Stimulated activated CD4-positive, alpha-beta T cell treated with anti-CD3 and anti-CD28 coated beads, Interleukin-12 subunit alpha, Interleukin-12 subunit beta, amount 100 ng/mL, for 48 hours (primary cell): ENCODE measurements at places on chromosomes 16 and 17.

DNA sequence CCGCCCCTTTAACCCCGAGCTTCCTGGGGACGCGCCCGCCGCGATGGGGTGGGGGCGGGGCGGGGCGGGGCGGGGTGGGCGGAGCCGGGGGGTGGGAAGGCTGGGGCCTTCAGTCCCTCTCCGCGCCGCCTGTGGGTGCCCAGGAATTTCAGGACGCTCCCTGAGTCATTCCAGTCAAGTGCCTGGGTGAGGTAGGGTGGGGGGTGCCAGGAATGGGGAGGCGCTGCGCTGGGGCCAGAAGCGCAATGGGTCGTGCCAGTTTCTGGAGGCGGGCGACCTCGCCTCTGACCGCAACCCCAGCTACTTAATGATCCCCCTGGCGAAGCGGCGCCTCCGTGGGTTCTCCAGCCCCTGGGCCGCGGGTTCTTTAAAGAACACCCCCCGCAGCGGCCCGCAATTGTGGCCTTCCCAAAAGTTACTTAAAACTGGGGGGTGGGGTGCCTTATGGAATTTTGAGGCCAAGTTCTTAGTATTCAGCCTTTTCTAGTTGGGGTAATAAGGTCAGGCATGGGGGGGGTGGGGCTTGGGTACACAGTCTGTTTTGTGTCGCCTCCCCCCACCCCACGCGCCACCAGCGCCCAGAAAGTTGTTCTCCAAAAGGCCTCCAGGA lies 826 bp upstream of the GSE1 start:
- DNase-seq = no peak

DNA sequence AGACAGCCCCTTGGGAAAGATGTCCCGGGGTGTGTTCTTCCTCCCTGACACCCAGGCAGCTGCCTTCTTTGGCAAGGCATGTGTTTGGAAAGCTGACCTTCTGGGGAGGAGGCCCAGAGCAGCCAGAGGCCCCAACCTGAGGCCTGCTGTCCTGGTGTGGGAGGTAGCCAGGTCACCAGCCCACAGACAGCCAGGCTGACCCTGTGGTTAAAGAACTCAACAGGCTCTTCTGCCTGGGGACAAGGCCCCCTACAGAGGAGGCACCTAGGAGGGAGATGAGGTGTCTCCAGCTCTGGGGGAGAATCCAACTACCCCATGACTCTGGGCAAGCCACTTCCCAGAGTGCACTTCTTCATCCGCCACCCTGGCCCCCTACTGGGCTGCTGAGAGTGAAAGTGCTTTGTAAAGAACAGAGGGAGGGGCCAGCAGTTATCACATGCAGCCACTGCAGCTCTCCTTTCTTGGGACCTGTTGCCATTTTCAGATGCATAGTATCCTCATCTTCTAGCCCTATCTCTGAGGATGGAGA lies 13.1 kb upstream of the SREBF1 start:
- DNase-seq = peak; percentile 73

DNA sequence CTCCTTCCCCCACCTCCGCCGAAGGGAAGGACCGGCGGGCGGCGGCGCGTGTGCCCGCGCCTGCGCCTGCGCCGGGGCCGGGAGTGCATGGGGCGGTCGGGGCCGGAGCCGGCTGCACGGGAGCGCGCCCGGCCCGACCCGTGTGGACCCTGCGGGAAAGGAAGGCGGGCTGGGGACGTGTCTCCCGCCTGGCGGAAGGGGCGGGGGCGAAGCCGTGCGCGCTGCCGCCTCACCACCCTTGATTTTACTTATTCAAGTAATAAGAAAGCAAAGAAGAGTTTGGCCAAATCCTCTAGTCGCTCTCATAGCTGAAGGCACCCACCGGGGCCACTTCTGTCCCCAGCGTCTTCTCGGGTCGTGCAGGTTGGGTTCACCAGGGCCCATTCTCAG lies 596 bp upstream of the PFN1 start:
- DNase-seq = no peak

GRCh38 chr16:58020628-58021521 lies 4.7 kb upstream of the MMP15 start:
- DNase-seq = no peak

DNA sequence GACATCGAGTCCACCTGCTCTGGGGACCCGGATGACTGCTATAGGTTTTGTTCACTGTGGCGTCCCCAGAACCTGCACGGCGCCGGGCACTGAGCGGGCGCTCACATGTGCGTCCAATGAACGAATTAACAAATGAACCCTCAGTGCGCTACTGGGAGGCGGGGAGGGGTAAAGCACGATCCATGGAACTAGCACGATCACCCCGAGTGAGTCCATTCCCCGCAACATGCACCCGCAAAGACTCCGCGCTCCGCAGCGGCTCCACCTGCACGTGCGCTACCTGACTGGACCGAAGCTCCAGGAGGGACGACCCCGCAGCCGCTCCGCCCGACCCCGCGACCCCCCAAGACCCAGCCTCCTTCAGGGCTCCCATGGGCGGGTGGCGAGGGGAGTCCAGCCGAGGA lies 491 bp downstream of the TRAP1 start:
- peak; percentile 17 for DNase-seq
